ENCODE measurements at places on chromosomes 16 and 17.
A peak's percentile ranks its signal among the peaks of the same experiment; 100 is the strongest.

GRCh38 chr17:30556374-30557332, 79.4 kb downstream of the GOSR1 start:
- DNase-seq, result no peak

- DNase-seq, result peak; percentile 69
These were observed 11.9 kb downstream of the EPN2 start for GRCh38 chr17:19248928-19249574.

- DNase-seq, result no peak
These were observed 4.0 kb downstream of the MAP2K6 start for GRCh38 chr17:69418535-69418934.

DNA sequence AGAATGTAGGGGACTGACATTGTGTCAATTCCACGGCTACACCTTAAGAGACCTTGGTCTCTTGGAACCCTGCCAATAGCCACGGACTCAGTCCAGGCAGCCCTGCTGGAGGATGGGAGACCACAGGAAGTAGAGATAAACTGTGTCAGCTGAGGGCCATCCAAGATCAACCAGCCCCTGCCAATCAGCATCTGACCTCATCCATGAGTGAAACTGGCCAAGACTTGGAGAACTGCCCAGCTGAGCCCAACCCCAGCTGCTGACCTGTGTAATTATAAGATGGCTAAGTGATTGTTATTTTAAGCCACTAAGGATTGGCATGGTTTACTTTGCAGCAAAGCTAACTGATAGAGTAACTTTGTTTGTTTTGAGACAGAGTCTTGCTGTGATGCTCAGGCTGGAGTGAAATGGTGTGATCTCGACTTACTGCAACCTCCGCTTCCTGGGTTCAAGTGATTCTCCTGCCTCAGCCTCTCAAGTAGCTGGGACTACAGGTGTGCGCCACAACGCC, 13.3 kb upstream of the YWHAE start:
- peak; percentile 31 for DNase-seq

DNA sequence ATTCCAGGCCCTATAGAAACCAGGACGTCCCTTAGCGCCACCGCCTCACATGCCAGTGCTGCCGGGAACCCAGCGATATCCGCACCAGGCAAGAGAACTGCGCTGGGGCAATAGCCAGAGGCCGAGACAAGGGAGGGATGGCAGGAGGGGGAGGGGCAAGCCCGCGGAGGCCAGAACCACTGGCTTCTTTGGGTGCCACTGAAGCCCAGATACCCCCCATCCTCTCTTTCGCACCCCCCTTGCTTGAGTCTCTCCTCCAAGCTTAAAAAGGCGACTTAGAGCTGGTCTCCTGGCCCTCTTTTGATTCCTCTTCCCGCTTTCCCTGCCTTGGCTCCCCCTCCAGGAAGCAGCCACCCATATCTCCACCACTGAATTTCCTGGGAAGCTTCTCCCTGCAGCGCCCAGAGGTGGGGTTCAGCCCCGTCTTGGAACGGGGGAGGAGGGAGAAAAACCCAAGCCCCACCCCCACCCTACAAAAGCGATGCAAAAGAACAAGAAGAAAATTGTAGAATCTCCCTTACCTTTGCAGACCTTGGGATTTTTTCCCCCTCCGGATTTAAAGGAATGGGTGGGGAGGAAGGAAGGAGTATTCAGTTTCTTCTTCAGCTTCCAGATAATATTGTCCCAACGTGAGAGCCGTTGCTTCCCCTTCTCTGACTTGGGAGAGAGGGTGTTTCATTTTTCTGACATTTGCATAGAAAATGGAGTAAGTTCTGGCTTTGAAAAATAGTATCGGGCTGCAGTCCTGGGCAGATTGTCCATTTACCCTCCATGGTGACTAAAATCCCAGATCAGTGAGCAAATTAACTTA, 622 bp downstream of the HOXB6 start:
- no peak for DNase-seq

DNA sequence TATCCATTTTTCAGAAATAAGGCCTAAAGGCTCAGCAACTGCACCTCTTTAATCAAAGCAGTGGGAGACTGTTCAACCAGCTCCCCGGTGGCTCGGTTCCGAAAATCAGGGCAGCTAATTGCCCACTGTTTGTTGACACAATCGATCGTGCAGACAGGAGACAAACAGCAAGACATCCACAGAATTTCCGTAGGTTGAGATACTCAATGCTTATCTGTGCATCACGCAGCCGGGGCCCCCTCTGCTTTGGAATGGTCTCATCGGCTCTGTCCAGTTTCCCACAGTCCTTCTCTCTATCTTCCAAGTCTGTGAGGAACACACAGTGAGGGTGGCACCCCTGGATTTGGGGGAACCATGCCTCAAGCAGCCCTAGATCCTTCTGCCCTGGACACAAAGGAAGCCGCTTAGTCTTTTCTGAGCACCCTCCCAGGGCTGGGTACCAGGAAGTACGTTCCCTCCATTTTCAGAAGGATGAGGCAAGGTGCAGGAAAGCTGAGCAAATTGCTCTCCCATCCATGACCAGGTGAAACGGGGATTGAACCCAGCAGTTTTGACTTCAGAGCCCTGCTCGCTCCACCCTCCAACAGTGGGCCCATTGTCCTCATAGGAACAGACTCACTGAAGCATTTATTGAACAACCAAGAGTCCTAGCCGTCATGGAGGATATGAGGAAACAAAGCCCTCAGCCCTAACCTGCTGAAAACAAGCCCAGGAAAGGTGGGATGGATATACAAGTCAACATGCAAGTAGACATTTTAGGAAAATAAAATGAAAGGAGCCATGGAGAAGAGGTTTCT, 70.7 kb downstream of the C16orf95 start:
- DNase-seq, result no peak

- peak; percentile 39 for DNase-seq
These were observed 16.6 kb downstream of the C16orf96 start for GRCh38 chr16:4572715-4573114.

DNA sequence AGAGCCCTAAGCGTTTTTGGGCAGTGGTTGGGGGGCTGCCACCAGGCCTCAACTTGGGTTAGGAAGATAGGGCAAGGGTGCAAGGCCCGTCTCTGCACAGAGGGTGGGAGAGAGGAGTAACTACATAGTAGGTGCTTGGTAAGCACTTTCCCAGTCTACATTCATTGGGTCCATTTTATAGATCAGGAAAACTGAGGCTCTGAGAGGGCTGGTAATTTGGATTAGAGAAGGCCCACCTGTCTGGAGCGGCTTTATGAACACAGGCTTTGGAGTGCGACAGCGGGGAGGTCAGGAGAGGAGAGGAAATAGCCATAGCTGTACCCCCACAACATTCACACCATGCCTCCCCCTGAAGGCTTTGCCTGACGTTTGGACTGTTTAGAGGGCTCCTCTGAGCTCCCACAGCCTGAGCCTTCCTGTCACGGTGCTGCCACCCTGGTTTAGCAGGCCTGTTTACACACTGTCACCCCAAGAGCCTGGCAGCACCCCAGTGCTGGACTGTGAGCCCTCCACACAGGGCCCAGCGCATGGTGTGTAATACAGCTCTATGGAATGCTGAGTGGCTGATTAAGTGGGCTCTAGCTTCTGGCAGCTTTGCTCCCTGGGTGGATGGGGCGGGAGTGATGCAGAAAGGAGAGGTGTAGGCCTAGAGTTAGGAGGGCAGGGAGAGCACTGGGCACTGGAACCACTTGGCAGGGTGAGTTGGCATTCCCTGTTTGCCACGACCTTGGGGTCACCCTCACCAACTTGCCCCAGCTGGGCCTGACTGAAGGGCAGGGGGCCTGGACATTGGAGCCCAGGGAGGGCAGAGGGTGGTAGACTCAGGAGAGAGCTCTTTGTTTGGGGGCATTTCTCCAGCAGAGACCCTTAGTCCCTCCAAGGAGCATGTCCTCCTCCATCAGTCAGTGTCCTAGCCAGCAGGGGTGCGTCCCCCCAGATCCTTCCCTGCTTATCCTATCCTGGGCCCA, 73.7 kb downstream of the RAI1 start:
- DNase-seq, result no peak

DNA sequence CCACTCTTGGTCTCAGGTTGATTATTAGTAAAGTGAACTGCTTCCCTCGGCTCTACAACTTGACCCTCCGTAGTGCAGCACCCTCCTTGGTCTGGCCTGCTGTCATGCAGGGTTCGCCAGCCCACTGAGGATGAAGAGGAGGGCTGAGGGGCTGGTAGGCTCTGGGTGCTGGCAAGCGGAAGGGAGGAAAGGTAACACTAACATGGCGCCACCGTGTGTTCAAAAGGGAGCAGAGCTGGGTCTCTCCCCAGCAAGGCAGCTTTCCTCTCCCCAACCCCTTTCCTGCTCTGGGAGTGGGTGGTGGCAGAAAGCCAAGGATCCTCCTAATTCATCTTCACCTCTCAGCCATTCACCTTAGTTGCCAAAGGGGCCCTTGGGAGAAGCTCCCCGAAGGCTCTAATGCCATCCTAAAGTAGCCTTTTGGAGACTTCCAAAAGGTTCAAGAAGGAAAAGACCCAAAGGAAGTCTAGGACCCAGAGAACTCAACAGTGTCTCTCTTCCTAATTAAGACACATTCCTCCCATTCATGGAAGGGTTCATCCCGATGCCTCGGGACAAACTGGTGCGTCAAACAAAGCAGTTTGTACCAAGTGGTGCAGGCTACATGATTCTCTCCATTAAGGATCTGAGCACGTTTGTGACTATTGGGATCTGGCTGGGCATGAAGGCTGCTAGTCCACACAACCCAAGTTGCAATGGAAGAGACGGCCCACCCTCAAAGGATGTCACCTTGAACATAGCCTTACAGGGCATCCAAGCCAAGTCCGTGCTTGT, 90.8 kb upstream of the TOB1 start:
- peak; percentile 69 for DNase-seq

GRCh38 chr17:3679531-3680126, 11.0 kb downstream of the EMC6 start:
- no peak for DNase-seq

- DNase-seq, result no peak
These were observed 28.1 kb upstream of the MAPK3 start for GRCh38 chr16:30151091-30151490.

DNA sequence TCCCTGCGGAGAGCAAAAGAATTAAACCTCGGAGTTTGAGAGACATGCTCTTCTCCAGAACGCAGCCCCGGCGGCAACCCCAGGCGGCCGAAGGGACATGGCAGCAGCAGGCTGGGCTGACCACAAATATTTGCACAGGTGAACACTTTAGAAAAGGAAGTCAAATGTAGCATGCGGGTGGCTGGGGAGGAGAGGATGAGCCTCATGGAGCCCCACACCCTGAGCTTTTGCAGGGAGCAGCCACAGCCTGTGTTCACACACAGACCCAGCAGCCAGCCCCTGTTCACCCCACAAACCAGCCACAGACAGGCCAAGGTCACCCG, 17.8 kb downstream of the HS3ST6 start:
- no peak for DNase-seq

DNA sequence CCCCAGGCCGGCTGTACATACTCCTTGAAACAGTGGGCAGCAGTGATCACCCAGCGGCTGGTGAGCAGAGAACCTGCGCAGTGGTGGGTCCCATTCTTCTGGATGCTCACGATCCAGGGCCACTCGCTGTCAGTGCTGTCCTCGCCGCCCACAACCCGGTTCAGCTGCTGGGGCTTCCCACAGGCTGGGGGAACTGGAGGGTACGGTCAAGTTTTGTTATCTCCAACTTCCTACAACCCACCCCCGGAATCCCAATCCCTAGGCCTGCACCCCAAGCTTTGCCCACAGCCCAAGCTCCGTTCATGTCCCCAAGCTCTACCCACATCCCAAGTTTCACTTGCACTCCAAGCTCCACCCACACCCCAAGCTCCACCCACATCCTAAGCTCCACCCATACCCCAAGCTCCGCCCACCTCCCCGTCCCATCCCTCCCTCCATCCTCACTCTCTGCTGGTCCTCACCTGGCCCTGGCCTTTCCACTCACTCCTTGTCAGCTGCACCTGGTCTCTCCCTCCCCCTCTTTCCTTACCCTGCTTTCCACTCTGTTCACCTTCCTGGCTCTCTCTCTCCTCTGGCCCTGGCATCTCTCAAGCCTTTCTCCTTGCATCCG, 1.8 kb downstream of the PRSS22 start:
- no peak for DNase-seq

- no peak for DNase-seq
These were observed 477.1 kb downstream of the TOX3 start for GRCh38 chr16:52069866-52070265.

GRCh38 chr17:55793272-55793671, 42.4 kb downstream of the PCTP start:
- no peak for DNase-seq

GRCh38 chr17:72296456-72296855, 175.6 kb downstream of the SOX9 start:
- no peak for DNase-seq

- no peak for DNase-seq
These were observed 7.4 kb downstream of the HGS start for GRCh38 chr17:81691196-81691595.

DNA sequence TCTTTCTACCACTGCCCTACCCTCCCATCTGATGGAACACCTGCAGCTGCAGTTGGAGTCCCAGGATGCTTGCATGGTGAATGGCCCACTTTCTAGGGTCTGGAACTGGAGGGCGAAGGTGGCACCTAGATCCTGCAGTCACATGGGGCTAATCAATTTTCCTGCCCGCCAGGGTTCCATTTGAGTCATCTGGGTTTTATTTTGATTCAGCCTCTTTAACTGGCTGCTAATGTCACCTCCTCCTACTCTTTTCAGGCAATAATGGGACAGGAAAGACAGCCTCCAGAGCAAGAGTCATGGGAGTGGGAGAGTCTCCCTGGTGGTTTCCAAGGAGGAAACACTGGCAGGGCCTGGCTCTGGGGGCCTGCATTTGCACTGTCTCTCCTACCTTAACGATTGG, 3.8 kb upstream of the TBKBP1 start:
- no peak for DNase-seq

- DNase-seq, result peak; percentile 55
These were observed at the start of gene ANKRD13B for GRCh38 chr17:29592850-29593551. ANKRD13B (plus strand) TSS chr17:29593132; CDS start chr17:29593622, 490 bp downstream.

GRCh38 chr17:27997522-27997921, 45.0 kb upstream of the NLK start:
- no peak for DNase-seq

GRCh38 chr16:2371421-2371820, 30.9 kb upstream of the ABCA3 start:
- no peak for DNase-seq

GRCh38 chr17:31007695-31008373, 37.0 kb downstream of the RNF135 start:
- DNase-seq, result no peak

- DNase-seq, result no peak
These were observed 1.1 kb downstream of the CCL13 start for GRCh38 chr17:34357398-34357797.

DNA sequence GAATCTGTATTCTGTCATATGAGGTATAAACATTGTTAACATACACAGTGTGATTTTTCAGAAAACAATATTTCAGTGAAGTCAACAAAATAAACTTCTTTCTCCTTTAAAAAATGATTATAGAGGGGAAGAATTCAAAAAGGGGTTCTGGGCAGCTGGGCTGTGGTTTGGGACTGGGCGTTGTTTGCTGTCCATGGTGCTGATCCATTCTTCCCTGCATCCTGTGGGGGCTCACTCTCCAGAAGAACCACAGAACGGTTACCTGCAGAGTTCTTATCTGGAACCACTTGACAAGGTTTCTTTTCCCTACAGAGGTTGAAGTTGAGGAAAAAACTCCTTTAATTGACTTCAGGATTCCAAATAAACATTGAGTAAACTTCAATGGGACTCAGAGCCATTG, 1091.0 kb downstream of the CDH8 start:
- DNase-seq, result no peak
